GM13977 (cell line): ENCODE measurements at places on chromosomes 1 and 21.

DNA sequence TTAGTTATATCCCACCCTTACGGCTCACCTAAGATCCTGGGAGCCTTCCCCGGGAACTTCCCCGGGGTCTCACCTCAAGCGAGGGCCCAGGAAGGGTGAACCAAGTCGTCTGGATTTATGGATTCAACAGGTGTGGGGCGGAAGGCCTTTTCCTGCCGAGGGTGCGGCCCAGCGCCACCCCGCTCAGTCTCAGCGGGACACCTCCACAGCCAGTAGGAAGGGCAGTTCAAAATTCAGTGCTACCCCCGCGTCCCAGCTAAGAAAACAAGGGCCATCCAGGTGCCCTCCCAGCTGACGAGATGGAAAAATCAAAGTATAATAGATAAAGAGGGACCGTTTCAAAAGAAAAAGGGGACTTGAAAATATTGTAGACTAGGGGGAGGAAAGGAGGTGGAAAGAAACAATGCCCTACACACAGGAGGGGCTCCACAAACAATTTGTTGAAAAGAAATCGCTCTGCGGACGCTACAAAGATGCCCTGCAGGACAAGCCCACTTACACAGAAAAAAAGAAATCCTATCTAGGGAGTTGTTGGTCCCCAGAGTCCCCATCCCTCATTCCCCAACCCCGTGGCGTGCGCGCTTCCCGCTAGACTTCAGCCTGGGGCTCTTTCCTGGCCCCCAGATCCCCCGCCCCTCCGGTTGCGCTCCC lies 1.3 kb downstream of the SLC2A1 start:
- DNase-seq: no peak

DNA sequence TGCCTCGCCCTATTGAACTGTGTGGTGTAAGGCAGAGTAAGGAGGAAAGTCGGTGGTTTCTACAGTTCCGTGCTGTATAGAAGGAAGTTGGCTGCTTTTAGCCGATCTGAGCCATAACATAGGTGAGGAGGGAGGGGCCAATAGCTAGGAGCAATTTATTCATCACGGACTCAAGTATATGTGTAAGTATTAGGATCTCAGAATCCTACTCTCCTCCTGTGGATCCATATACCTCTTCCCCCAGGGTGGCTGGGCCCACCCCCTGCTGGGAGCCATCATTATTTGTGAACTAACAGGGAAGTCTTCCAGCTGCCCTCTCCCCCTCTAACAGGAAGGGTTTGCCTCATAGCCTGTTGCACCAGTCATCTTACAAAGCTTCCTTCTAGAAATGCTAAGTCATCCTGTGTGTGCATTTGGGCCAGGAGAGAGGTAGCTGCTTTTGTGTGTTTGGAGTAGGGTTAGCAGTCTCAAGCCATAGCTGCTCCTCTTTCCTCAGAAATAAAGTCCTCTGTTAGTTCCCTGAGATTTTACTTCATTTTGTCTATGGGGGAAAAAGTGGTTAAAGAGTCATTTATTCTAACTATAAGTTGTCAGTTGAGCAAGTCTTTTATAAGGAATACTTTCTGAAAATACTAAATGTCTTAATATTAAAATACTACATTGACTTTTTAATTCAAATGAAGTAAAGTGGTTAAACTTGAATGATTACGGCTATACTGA lies 14.9 kb upstream of the CENPS start:
- no peak for DNase-seq

DNA sequence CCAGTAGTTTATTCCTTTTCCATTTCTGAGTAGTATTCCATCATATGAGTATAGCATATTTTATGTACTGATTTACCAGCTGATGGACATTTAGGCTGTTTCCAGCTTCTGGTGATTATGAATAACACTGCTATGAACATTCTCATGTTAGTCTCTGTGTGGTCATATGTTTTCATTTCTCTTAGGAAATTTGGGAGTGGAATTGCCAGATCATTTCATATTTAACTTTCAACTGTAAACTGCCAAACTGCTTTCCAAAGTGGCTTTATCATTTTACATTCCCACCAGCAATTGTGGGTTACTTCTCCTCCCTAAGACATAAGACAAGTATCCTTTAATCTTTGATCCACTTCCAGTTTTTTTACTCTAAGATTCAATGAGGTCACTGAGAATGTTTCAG lies 85.7 kb upstream of the RALGPS2 start:
- DNase-seq: no peak

GRCh38 chr1:76854255-76854654 lies 13.0 kb upstream of the ST6GALNAC5 start:
- no peak for DNase-seq

DNA sequence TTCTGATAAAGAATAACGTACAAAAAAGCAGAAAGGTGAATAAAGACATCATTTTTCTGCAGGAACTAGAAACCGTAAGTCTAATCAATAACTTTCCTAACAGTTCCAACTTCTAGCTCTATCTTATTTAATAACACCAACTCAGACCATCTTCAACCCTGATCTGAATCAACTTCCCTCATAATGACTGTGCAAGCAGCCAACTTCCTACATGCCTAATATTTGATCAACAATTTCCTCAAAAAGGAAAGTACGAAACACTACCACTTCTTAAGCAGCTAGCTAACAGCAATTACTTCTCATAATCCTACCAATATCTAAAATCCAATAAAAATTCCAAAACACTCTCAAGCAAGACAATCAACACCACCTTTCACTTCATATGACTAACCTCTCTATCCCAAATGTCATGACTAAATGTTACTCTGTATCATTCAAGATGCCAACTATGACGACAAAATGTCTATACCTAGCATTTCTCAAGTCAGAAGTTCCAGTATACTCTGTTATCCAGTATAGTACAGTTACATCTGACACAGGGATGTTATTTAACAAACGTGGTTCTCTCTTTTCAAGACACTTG lies 1.7 kb downstream of the COP1 start:
- peak; percentile 31 for DNase-seq

DNA sequence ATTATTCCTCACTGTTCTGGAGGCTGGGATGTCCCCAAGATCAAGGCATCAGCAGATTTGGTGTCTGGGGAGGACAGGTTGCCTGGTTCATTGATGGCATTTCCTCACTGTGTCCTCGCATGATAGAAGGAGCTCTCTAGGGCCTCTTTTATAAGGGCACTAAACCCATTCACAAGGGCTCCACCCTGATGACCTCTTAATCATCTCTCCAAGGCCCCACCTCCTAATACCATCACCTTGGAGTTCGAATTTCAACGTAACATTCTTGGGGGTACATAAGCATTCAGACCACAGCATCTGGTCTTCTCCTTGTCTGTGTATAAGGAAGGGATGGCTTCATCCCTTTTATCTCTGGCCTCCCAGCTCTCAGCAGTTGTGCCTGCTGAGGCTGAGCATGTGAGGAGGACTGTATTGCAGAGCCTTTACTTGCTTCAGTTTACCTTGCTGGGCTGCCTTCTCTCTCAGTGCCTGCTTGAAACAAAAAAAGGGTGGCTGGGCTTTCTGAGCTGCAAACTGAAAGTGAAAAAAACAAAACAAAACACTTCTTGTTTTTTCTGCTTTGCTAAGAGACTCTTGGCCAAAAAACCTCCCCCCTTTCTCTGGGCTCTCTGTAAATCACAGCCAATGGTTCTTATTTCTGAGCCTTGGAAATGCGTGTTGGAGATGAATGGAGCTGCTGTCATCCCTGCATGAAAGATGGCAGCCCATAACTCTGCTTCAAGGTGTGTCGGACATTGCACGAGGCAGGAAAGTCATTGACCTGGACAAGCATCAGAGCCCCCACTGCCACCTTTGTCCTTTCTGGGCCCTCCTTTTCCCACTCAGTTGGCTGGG lies 75.8 kb downstream of the RHOU start:
- DNase-seq: no peak

- no peak for DNase-seq
Observed at GRCh38 chr1:244960904-244961303, 96.6 kb upstream of the HNRNPU start.

DNA sequence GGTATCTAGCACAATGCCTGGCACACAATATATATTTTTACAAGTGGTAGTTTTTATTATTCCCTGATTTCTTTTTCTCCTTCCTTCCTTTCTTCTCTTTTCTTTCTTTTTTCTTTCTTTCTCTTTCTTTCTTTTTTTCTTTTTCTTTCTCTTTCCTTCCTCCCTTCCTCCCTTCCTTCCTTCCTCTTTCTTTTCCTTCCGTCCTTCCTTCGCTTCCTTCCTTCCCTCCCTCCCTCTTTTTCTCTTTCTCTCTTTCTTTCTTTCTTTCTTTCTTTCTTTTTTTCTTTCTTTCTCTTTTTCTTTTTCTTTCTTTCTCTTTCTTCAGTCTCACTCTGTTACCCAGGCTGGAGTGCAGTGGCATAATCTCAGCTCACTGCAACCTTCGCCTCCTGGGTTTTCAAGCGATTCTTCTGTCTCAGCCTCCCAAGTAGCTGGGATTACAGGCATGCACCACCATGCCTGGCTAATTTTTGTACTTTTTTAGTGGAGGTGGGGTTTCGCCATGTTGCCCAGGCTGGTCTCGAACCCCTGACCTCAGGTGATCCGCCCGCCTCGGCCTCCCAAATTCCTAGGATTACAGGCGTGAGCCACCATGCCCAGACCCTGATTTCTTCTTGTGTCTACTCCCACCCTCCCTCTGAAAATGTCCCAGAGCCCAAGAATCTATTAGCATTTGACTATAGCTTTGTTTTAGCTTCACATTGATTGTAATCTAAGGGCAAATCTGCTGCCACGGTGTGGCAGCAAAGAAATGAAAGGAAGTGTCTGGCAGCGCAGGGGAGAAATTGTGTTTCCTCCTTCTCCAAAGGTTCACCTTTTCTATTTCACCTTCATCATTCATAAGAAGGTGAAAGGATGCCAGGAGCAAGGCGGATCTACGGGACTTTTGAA lies 19.9 kb upstream of the ABCB10 start:
- no peak for DNase-seq

DNA sequence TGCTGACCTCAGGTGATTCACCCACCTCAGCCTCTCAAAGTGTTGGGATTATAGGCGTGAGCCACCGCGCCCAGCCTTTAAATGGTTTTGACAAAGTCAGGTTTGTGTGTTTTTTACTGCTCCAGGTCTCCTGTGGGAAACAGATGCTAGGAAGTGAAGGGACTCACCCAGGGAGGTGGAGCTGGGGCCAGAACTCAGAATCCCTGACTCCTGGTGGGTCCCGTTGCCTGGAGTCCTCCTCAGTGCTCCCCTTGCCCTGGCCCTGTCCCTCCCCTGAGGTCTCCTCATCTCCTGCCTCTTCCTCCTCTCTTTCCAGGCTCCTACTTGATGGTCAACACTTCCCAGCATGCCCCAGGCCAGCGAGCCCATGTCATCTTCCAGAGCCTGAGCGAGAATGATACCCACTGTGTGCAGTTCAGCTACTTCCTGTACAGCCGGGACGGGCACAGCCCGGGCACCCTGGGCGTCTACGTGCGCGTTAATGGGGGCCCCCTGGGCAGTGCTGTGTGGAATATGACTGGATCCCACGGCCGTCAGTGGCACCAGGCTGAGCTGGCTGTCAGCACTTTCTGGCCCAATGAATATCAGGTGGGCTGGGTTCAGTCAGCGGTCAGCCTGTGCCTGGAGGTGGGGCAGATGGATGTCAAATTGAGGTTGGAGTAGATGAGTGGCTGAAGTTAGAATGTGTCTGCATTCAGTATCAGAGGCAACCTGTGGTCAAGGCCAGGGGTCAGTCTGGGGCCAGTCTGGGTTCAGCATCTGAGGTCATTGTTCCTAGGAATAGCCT lies 22.1 kb downstream of the PTPRU start:
- no peak for DNase-seq

- DNase-seq: no peak
Observed at GRCh38 chr1:222592171-222592570, 2.4 kb upstream of the TAF1A start.

DNA sequence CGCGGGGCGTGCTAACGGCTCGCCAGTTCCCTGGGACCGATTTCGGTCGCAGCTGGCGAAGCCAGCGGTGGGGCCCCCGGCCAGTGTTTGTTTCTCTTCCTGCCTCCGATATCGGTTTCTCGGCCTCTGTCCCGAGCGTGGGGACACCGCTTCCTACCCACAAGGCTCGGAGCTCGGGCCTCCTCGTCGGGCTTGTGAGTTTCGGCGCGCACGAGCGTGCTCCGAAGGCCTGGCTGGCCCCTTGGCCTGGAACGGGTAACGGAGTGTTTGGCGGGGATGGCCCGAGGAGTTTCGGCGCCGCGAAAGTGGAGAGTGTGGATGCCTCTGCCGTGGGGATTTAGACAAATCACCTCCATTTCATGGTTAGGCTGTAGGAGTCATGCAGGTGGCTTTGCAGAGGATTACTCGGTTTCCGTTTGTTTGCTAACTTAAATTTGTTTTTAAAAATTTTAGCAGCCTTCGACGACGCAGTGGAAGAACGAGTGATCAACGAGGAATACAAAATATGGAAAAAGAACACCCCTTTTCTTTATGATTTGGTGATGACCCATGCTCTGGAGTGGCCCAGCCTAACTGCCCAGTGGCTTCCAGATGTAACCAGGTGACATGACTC lies 559 bp downstream of the RBBP4 start:
- no peak for DNase-seq

DNA sequence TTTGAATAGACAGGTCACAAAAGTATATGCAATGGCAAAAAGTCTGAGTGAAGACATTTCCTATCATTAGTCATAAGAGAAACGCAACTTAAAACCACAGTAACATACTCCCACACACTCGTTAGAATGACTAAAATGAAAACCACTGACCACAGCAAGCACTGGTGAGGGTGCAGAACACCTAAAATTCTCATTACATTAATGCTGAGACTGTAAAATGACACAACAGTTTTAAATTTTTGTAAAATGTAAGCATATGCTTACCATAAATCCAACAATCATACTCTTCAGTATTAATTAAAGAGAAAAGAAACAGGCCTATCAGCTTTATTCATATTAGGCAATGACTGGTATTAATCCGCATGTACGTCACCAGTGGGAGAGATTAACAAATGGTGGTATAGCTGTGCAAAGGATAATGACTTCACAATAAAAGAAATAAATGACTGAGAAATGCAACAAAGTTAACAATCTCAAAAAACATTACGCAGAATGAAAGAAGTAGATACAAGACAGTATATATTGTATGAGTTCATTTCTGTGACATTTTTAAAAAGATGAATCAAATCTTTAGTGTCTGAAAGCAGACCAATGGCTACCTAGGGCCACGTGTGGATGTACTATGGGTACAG lies 253.5 kb downstream of the AKT3 start:
- peak; percentile 50 for DNase-seq

DNA sequence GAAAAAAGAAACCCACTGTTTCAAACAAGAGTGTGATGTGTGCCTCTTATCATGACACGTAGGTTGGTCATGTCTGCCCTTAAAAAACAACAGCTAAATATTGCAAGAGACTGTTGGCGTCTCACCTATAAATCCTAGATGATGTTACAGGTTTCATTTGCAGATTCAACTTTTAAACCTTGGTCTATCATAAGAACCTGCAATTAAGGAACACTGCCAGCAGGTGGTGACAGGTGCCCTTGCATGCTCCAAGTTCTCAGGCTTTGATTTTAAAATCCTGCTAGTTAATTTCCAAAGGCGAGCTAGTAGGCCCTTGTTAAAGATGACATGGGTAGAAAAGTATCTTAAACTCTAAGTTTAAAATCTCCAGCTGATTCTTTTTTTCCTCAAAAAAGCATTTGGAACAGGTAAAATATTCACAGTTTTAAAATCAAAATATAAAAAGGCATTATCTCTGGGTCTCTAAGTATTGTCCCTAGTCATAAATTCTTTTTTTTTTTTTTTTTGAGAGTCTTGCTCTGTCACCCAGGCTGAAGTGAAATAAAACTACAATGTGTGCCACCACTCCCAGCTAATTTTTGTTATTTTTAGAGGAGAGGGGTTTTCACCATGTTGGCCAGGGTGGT lies 39.1 kb downstream of the CLSTN1 start:
- DNase-seq: peak; percentile 70
